ENCODE measurements at places on chromosomes 6 and 20.

DNA sequence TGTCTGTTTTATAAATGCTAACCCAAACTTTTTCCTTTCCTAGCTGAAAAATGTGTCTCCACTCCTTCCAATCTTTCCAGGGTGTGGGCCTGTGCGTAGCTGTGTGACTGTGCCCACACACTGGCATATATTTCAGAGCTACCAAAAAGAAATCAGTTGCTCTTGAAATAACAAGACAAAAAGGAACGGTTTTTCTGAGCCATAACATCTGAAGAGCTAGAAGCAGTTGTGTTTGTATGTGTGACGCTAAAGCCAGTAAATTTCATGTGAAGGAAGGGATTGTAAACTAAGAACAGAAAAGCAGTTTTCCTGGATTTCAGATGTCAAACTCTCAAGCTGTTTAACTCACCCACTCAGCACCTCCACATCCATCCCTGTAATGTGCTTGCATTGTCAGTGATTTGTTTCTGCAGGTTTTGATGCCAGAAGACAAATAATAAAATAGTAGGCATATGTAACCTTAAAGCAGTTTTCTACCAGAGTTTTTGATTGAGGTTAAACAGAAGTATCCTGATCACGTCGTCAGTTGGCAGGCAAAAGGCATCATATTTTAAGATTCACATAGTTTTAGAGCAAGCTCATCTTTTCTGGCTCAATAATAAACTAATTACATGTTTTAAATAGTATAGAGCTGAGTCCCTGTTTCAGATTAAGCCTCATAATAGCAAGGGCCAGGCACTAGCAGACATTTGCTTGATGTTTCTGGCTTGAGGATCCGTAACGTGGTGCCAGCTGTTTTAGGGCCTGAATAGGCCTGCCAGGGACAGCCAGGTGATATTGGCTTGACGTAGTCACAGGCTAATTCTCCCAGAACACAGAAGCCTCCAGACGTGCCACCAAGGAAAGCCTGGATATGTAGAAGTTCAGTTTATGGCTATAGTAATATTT, 90.9 kb downstream of the FOXO3 start:
- DNase-seq, result no peak

- DNase-seq, result peak; percentile 37
These were observed 1.6 kb upstream of the DBNDD2 start for GRCh38 chr20:45406260-45407066.

DNA sequence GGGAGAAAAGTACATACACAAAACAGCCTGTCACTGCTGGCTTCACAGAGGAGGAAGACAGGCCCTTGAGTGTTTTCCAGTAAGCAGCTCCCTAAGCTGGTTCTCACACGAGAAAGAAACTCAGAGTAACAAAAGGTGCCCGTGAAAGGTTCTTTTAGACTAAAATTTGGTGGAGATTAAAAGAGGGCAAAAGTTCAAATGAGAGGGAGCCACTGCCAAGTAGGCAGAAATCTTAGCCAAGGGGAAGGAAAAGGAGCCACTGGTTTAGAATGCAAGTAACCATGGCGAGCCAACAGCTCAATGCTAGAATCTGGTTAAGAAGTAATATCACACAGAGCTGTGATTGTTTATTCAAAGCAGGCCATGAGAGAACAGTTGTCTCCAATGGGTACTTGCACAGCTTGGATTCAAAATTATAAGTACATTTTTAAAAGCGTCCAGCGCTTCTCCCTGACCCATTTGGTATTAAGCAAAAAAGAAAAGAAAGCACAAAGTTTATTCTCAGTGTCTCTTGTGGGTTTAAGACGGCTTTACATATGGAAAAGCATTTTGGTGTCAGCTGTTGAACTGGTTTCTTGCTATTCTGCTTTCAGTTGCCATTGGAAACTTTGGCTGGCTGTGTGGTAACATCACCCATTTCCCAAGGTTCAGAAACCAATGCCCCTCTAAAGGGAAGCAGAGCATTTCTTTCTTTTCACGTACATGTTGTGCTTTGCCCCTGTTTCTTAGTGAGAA, 648.5 kb downstream of the RNF144B start:
- DNase-seq, result no peak

GRCh38 chr6:159460476-159460875, 232.6 kb downstream of the SOD2 start:
- no peak for DNase-seq

DNA sequence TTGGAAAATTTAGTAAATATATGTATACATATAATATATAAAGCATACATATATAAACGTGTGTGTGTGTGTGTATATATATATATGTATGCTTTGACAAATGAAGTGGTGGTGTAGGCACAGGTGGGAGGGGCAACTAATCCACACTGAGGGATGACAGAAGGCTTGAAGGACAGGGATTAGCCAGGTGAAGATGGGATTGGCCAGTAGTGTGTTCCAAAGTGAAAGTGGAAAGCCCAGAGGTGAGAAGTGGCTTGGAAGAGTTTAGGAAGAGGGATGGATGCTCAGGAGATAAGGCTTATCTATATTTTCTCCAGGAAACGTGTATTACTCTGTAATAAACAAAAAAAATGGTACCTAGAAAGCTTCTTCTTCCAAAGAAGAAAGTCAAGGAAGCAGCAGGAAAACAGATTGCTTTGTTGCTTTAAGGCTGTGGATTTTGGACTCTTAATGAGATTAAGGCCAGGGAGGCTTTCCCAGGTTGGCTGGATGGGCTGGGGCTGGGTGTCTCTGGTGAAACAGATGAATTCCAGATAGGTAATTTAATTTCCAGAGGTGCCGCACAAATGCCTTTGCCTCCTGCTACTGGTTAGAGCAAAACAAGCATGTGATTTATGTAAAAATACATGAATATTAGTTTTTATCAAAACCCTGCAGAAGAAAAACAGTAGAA, 63.9 kb downstream of the JARID2 start:
- DNase-seq, result no peak

DNA sequence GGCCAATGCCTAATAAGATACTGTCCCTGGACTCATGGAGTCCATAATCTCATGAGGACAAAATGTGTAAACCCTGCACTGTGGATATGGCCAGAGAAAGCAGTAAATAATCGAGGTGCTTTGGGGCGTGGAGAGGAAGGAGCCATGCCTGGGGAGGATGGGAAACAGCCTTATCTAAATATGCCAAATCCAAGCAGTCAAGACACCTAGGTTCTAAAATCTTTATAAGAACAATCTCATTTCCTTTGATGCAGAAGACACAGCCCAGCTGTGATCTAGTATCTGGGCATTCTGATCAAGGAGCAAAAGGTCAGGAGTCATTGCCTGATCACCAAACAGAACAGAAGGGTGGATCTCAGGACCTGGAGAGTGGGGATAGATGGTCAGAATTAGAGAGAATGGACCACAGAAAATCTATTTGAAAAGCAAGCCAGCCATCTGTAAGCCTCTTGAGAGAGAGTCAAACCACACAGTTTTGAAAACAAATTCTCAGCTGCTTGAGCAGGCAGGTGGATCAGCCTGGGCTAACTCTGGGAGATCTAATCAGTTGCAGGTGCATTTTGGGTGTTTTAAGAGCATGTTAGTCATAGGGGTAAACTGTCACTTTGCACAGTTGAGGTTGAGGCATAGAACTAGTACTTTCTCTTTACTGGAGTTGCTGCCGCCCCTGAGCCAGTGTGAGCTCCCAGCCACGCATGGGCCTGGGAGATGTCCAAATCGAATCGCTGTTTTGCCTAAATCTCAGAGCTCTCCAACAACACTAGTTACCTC, 130.8 kb upstream of the TNFAIP3 start:
- DNase-seq, result no peak

GRCh38 chr6:56749632-56750151, 107.0 kb upstream of the DST start:
- no peak for DNase-seq

DNA sequence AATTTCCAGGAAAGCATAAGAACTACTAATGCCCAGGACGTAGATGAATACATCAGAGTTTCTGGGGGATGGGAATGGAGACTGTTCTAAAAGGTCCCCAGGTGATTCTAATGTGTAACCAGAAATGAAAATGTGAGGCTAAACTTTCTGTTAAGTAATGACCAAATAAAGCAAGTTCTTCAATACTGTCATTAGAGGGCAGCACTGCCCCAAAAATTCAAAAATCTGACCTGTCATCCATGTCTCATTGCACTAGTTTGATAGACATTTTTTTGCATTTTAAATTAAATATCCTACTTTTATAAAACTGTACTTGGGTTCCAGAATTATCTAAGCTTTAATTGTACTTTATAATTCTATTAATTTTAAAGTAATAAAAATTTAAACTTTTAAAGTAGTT, 94.9 kb downstream of the RFX6 start:
- DNase-seq, result no peak
